ENCODE measurements at places on chromosomes 7 and 10.

DNA sequence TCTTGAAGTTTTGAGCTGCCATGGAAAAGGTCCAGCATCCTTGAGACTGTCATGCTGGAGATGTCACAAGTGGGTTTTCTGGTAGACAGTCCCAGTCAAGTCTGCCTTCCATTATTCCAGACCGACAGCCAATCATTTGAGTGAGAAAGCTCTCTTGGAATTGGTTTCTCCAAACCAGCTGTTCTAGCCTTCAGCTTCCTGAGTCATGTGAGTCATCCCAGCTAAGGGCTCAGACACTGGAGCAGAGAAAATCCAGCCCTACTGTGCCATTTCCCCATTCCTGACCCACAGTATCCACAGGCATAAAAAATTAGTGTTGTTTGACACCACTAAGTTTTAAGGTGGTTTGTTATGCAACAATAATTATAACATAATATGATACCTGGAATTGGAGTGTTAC is 219.0 kb downstream of the ADRA2A start:
- no peak for DNase-seq

GRCh38 chr10:29392376-29393021 is 103.6 kb downstream of the LYZL1 start:
- no peak for DNase-seq

DNA sequence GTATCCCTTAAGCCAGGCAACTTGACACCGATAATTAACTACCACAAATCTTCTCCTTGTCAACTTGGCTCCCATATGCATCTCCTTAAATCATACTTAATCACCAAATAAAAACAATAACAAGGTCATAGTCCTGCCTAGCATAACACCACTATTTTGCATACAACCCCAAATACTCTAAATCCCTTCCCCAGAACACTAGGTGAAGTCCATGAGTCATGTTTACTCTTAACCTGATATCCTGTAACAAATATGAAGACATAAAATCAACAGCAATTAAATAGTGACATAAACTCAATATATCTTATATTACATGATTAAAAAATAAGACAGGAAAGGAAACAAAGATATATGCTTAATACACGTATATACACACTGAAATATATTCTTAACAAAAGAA is 362.0 kb downstream of the ETV1 start:
- no peak for DNase-seq

DNA sequence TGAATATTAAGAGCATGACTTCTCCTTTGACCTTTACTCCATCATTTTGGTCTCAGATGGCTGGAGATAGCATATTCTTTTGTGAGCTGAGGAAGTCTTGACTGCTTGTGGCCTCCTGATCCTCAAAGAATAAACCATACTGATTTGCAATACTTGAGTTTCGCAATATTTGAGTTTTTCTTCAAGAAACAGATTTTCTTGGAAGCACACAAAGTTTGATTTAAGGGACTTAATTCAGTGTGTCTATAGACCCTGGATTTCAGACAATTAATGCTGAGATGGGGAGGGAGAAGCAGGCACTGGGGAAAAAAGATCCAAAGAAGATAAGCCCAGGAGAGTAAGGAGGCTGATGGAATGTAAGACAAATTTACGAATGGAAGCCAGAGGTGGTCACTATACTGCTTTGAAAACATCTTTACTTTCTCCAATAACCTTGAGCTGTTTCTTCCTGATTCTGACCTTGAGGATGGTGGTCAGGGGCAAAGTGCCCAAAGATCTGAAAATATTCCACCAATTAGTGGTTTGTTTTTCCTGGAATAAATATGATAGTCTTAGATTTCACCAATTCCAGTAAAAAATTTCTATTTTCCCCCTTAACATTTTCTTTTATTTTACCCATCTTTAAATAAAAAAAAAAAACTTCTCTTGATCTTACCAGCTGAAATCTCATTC is 7.5 kb downstream of the EPDR1 start:
- no peak for DNase-seq

GRCh38 chr10:115278294-115278693 is 185.1 kb downstream of the ATRNL1 start:
- DNase-seq, result no peak

- peak; percentile 39 for DNase-seq
These were observed 25.0 kb downstream of the VTI1A start for GRCh38 chr10:112471878-112472487.

- no peak for DNase-seq
These were observed 90.2 kb upstream of the DUSP5 start for GRCh38 chr10:110407301-110408170.

GRCh38 chr10:65931291-65932070 is 994.4 kb upstream of the LRRTM3 start:
- no peak for DNase-seq

GRCh38 chr10:35641676-35642034 is 441 bp downstream of the FZD8 start:
- no peak for DNase-seq

DNA sequence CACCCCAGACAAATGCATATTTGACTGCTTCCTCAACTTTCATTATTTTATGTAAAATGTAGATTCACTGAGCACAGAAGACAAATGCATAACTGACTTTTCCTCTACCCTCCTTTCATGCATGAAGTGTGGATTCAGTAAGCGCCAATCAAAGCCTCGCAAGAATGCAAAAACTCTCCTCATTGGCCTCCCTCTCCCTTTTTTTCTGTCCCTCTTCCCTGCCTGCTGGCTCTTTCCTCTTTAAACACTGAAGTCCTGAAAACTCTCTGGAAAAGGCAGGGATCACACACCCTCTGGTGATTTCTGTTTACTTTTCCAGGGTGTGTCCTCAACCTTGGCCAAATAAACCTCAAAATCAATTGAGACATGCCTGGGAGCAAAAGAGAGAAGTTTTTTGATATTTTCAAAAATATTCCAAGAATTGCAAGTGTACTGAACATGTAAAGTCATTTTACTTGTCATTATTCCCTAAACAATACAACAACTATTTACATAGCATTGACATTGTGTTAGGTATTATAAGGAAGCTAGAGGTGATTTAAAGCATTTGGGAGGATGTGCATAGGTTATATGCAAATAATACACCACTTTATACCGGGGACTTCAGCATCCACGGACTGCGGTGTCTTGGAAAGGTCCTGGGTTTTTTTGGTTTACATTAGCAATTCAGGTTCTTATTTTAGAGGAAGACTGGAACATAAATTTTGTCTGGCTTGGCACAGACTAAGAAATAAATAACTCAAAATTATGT is 71.4 kb downstream of the SEC61G start:
- DNase-seq, result no peak

DNA sequence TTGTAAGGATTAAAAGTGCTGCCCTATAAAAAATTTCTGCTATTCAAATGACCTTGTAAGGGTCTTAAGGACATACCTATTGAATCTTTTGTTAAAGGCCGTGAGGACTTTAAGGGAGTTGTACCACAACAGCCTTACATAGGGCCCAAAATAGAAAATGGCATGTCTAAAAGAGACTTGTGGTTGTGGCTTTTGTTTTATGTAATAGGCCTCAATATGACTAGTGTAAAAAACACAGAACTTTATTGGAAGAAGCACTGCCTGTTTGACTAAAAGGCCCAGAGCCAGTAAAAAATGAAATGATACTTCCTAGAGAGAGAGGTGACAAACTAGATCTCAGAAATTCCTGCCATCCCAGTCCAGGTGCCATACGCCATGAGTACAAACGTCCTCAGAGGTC is 286.6 kb downstream of the SEMA3D start:
- DNase-seq, result no peak

GRCh38 chr7:40945788-40946187 is 757.1 kb downstream of the INHBA start:
- DNase-seq, result no peak

- DNase-seq, result no peak
These were observed 89.8 kb upstream of the LRRC4 start for GRCh38 chr7:128120976-128121490.

- DNase-seq, result no peak
These were observed 56.5 kb downstream of the MMRN2 start for GRCh38 chr10:86900955-86901354.

DNA sequence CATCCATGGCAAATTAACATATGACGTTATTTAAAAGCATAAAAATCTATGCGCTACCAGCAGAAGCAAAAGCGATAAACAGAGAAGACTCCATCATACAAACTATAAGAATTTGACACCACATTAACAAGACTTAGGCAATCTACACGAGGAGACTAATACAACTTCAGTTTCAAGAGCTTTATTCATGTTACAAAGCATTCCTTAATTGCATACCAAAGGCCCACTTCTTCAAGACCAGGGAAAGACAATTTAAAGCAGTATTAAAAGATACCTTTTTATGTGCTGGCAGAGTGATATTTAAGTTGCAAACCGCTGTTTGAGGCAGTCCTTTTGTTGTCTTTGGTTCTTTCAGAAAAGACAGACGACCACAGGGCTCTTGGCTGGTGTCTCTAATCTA is 176.0 kb upstream of the CCDC6 start:
- no peak for DNase-seq

DNA sequence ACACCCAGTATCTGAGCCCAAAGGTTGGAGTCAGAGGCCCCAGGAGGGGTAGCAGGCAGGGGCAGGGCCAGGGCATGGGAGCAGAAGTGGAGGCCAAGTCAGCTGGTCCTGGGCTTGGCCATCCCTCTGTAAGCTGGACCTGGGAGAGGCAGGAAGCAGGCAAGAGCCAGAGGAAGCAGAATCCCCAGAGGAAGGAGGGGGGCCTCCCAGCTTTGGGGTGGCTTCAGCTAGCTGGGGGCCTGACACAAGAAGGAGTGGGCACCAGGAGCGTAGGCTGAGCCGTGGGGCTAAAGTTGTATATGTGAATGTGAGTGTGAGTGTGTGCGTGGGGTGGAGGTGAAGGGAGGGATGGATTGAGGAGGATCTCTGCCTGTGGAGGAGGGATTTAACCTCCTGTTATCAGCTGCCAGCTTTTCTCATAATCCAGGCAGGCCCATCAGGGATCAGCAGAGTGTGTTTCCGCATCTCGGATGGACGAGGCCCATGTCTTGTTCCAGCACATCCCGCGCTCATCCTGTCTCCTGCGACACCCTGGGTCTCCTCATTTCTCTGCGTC is 54.0 kb downstream of the NEURL1 start:
- no peak for DNase-seq

GRCh38 chr10:24603333-24603732 is 120.4 kb downstream of the ARHGAP21 start:
- DNase-seq, result no peak

- no peak for DNase-seq
These were observed 141.6 kb downstream of the GPR85 start for GRCh38 chr7:112945046-112945445.

- DNase-seq, result no peak
These were observed 266.9 kb downstream of the RPS24 start for GRCh38 chr10:78300526-78300925.

DNA sequence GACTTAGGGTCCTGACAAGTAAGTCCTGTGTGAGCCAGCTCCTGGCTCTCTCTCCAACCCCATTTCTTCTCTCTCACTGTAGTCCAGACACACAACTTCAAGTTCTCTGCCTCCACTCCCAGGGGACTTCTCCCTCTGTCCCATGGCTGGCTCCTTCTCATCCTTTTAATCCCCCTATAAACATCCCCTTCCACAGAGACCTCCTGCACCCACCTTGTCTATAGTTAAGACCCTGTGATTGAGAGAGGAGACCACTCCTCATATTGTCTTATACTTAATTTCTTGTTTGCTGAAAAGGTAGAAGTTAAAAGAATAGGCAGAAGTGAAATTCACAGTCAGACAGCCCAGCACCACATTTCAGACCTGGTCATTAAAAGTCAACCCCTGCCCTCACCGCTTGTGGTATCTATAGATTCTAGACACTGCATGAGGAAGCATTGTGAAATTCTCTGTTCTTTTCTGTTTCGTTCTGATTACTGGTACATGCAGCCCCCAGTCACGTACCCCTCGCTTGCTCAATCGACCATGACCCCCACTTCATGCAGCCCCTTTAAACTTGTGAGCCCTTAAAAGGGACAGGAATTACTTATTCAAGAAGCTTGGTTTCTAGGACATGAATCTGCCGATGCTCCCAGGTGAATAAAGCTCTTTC is 125.6 kb upstream of the FRMD4A start:
- DNase-seq, result no peak

GRCh38 chr10:130999376-131000202 is 311.9 kb downstream of the TCERG1L start:
- DNase-seq, result no peak

GRCh38 chr10:34817586-34817985 is 2.5 kb upstream of the PARD3 start:
- no peak for DNase-seq

DNA sequence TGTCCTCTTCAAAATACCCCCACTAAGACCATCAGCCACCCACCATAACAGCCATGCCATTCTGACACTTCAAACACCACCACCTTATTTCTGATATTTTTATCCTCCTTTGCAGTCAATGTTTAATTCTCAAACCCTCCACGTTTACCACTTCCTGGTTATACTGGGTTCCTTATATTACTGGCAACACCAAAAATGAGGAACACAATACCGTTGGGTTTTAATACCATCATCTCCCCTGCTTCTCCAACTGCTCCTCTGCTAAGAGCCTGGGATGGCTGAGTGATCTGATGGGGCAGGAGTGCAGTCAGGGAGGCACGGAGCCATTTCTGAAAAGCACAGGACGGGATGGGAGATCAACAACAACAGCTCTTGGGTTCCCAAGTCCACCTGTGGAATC is 140.5 kb downstream of the CHCHD3 start:
- no peak for DNase-seq

- no peak for DNase-seq
These were observed 67.2 kb downstream of the CREB5 start for GRCh38 chr7:28479507-28479947.

DNA sequence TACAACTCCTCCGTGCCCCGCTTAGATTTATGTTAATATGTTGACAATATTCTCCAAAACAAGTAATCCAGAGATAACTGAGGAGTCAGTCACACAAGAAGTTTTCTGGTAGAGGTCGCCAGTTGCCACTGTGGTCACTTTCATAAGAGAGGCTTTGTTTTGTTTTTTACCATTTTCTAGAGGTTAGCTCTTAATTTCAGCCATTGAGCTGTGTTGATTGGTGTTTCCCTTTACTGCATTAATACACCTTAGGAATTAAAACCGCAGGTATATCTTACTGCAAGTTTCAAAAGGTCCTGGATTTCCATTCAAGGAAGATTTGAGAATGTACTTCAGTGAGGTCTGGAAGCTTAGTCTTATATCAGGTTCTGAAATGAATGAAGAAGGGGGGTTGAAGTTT is 3.5 kb downstream of the BMI1 start:
- no peak for DNase-seq

- peak; percentile 48 for DNase-seq
These were observed 18.0 kb upstream of the RSU1 start for GRCh38 chr10:16835228-16835627.

DNA sequence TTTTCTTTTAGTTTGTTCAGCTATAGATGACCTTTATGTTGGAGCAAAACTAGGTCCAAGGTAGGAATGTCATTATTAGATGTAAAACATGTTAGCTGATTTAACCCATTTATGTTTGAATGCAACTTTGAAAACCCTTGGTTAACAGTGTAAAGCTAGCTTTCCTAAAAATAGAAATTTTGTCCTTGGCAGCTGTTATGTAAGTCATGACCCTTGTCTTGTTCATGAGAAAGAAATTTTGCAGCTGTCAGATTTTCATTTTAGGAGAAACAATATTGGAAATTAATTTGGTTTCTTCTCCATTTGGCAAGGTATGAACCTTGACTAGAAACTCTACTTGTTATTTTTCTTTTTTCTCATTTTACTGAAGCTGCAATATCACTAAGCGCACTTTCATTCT is 23.9 kb upstream of the CCAR1 start:
- DNase-seq, result no peak

Data from CD4-positive, alpha-beta memory T cell (primary cell).